PC-3 (cell line): ENCODE measurements at places on chromosomes 2 and 18. TPM values are rescaled to one million over a fixed set of nuclear protein-coding genes. Genes with fewer than 3 reads are reported as not detected.

- DNase-seq: no peak
Observed at GRCh38 chr2:72292433-72292832, 144.8 kb upstream of the CYP26B1 start.

- peak; percentile 79 for DNase-seq
Observed at GRCh38 chr2:8583400-8584173, 98.3 kb upstream of the ID2 start.

The DNAH7 gene
- 1.9 and 3.1 TPM in 2 replicates for total RNA-seq

The ACKR3 gene
- 0.86 and 3.1 TPM in 2 replicates for total RNA-seq

The MAP3K19 gene
- not detected in 2 replicates for total RNA-seq

The MFF gene
- total RNA-seq: 85.6 and 103 TPM in 2 replicates

- DNase-seq: no peak
Observed at GRCh38 chr18:59446012-59446411, 86.9 kb upstream of the LMAN1 start.

DNA sequence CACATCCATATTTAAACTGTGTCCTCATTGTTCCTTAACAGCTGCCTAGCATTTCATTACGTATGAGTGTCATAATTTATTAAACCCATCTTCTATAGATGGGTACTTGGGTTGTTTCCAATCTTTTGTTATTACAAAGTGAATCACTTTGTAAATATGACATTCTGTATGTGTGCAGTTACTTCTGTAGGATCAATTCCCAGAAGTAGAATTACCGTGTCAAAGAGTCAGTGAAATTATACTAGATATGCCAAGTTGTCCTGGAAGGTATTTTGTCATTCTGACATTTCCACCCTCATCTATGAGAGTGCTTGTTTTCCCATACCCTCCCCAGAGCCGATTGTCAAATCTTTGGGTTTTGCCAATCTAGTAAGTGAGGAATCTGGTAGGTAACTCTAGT, 194.5 kb upstream of the APCDD1 start:
- peak; percentile 25 for DNase-seq

The CRACDL gene
- total RNA-seq: 0.40 TPM in 1 of 2 replicates, not detected in the other

The PLEK gene
- not detected in 2 replicates for total RNA-seq

The GRB14 gene
- total RNA-seq: 0.63 and 0.84 TPM in 2 replicates

DNA sequence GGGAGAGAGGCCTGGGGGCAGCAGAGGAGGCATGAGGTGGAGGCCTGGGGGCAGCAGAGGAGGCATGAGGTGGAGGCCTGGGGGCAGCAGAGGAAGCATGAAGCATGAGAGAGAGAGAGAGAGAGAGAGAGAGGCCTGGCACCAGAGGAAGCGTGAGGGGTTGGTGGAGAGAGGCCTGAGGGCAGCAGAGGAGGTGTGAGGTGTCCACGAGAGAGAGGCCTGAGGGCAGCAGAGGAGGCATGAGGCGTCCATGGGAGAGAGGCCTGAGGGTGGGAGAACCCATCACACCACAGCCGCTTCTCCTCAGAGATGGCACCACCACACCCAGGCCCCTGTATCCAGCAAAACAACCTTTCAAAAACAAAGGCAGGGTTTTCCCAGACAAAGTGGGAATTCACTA, 55.7 kb upstream of the KCNG2 start:
- DNase-seq: no peak

GRCh38 chr2:60998628-60999545, 18.6 kb upstream of the PEX13 start:
- DNase-seq: peak; percentile 78

DNA sequence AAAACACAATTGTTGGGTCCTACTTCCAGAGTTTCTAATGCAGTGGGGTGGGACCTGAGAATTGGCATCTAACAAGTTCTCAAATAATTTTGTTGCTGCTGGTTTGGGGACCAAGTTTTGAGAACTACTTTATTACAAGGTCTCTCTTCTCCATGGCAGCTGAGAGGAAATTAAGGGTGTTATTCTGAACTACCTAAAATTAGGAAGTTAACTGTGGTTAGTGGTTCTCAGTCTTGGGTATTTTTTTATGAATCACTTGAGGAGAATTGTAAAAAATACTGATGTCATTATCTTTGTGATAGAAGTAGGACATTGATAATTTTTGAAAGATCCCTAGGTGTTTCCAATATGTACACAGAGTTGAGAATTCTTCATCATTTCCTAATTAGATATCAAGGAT, 210.2 kb downstream of the MC4R start:
- no peak for DNase-seq

DNA sequence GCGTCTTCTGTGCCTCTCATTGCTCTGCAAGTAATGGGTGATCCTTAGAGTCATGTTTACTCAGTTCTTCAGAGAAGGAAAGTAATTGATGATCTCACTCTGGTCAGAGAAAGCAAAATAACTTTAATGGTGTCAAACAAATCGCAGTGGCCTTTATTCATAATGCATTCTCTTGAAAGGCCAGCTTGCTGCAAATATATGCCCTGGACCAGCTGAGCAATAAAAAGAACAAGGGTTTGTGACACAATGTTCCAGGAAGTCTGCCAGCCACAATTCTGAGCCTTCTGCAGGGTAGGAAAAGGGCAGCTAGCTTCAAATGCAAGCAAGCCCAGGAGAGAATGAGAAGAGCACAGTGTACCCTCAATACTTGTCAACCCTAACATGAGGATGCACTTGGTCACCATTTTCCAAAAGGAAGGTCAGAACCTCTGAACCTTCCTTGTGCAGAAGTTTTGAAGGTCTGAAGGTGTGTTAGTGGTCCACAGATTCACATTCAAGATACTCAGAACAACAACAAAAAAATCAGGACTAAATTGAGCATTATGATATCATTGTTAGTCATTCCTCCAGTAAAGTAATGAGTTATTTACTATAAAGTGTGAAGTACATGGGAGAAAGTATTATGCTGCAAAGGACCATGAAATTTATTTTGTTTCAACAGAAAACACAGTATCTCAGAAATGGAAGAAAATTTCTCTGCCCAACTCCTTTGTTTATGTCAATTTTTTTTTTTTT, 355.6 kb downstream of the PAX3 start:
- DNase-seq: peak; percentile 66

The ACSL3 gene
- total RNA-seq: 216 and 236 TPM in 2 replicates

DNA sequence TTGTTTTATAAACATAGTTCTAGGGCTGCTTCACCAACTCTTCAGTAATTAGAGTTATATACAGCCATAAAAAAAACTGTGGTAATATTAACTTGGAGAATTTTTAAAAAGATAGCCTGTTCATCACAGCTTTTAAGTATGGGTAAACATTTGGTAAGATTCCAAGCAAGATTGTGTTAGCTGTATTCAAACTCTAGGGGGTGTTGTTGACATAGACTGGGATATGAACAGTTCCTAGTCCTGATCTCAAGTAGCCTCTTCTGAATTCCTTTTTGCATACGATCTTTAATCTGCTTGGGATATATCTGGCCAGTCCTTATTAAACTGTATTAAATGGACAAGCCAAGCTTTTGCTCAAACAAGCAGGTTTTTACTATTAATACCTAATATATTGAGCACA, 13.4 kb downstream of the NOP58 start:
- DNase-seq: peak; percentile 50

The SYT4 gene
- total RNA-seq: not detected in 2 replicates

The TSPYL6 gene
- not detected in 2 replicates for total RNA-seq

DNA sequence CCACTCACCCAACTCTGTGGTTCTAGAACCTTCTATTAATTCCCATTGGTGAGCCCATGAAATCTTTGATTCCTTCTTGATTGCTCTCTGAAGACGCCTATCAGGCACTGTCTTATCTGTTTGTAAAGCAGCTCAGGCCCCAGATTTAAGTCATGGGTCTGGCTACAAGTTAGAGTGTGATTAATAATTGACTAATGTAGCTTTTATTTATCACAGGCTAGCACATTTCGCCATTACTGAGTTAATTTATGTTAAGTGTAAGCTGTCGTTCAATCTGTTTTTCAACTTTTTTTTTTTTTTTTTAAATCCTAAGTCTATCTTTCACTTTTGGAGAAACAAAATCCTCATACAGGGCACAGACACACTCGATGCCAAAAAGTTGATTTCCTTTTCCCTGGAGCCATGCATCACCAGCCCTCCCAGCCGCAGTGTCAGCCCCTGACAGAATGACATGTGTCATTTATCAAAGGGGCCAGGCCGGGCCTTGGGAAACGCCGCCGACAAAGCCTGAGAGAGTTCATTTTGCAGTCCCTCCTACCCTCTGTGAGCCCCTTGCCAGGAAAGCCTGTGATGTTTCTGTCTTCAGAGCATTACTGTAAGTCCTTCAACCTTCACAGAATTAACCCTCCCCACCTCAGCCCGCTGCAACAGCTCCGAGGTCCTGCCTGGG, 15.8 kb downstream of the TSHZ1 start:
- no peak for DNase-seq

DNA sequence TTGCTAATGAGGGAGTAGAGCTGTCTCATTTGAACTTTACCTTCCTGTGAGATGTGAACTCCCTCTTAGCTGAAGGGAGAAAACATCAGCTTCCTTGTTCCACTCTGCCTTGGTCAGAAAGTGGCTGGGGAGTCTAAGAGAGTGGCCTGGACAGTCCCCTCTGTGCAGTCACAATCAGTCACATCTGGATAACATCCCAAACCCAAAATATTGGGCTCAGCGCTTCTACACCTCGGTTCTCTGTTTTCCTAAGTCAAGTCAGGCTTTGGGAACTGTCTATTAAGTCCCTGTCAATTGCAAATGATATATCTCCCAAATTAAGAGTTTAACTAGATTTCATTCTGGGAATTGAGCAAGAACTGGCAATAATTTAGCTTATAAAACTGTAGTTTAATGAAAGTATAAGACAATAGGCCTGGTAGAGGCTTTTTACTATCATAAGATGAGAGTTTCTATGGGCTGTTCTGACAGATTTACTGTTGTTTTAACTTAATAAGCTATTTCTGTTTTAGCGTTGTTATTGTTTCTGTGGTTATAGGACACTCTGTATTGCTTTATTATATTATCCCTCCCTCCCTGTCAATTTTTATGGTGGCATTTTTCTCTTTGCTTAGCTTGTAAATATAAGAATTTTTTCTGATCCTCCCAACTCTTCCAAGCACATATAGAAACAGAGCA, 135.1 kb upstream of the LHCGR start:
- no peak for DNase-seq

DNA sequence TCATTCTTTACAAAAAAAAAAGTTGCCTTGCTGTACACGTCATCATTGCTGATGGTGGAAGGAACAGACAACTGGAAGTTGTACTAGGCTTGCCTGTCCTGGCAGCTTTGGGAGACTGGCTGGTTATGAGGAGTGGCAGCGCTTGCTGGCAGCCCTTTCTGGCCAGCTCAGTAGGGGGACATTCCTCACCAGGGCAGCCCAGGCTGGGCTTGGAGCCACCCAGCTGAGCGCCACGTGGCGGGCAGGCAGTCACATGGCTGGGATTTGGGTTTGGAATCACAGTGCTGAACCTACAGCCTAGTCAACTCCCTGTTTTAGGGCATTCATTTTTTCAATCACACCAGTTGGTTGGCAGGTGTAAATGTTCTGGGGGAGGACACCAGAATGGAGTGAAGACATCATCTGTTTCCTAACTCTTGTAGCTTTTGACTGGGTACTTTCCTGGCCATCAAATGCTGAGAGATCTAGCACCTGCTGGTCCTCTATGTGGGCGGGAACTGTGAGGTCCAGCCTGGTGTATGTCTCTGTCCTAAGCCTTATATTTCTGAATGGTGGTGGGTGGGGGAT, 139.3 kb downstream of the SETBP1 start:
- no peak for DNase-seq

- no peak for DNase-seq
Observed at GRCh38 chr2:239951129-239951734, 73.9 kb downstream of the NDUFA10 start.

DNA sequence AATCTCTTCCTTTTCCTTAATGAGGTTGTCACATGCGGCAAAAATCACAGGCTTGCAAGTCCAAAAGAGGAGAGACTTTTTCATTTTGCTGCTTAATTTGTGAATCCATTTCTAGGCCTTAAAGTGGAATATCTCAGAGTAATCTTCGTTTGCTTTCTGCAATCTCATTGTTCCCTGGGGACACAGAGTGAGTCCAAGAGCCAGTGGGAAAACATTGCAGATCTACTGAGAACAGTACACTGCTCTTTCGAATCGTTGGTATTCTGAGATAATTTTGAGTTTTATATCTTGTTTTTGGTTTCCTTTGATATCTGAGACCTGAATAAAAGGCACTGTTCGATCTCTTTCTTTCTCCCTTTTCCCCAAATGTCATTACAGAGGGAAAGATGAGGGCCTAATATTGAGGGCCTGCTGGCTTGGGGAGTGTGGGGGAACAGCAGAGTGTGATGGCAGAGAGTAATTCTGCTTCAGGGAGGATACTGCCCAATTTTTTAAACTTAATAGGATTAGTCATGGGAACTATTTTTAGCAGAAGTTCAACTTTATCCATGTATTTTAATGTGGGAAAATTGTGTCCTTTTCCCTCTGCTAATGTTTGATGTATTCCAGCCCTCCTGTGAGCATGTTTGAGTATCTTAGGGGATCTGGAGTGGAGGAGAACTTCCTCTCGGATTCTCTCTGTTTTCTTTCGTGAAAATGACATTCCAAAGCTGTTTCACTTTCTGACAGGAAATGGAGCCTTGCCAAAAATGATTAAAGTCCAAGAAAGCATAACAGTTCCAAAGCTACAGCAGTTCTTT, 418.2 kb upstream of the ZEB2 start:
- peak; percentile 81 for DNase-seq

The GPR45 gene
- not detected in 2 replicates for total RNA-seq

The CDH2 gene
- total RNA-seq: 34.0 and 39.2 TPM in 2 replicates

GRCh38 chr2:172833898-172834297, 98.3 kb downstream of the RAPGEF4 start:
- DNase-seq: no peak

- no peak for DNase-seq
Observed at GRCh38 chr2:109348671-109349502, 219.9 kb downstream of the SH3RF3 start.

The GAD1 gene
- total RNA-seq: 10.6 and 16.5 TPM in 2 replicates

- DNase-seq: no peak
Observed at GRCh38 chr2:168465594-168465993, 9.5 kb downstream of the CERS6 start.

The SPATA3 gene
- total RNA-seq: not detected in 2 replicates

- DNase-seq: peak; percentile 88
Observed at GRCh38 chr2:149648282-149649030, 60.9 kb upstream of the MMADHC start.

- DNase-seq: no peak
Observed at GRCh38 chr2:33292063-33292462, 184.4 kb upstream of the RASGRP3 start.

DNA sequence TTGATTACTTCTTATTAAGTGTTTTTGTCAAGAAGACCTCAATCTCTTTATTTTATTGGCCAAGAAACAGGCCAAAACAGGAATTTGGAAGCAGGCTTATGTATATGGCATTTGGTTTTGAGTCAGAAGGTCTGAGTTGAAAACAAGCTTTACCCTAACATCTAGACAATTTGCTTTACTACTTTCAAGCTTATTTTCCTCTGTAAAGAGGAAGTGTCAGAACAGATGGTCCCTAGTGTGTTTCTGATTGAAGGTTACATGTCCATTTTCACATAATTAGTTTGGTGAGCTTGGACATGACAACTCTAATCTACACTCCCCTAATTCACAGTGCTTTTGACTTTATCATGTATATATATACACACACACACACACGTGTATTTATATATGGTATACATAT, 19.8 kb upstream of the MAP4K4 start:
- DNase-seq: no peak
